Activated CD8-positive, alpha-beta T cell treated with anti-CD3 and anti-CD28 coated beads for 36 hours (primary cell): ENCODE measurements at places on chromosomes 16 and 17. TPM values are rescaled to one million over a fixed set of nuclear protein-coding genes. Genes with fewer than 3 reads are reported as not detected.

- no peak overlapping the region for H3K27ac ChIP-seq
- no peaks in the 10 kb centered on the region for H3K4me1 ChIP-seq
- H3K4me3 ChIP-seq: no peak overlapping the region
- peaks cover 6% of the 10 kb centered on the region for H3K36me3 ChIP-seq
Observed at GRCh38 chr17:32720671-32721070, 156.3 kb downstream of the MYO1D start.

- DNase-seq: no peak
- peaks cover 10% of the 10 kb centered on the region for H3K36me3 ChIP-seq
- peaks cover 6% of the 10 kb centered on the region for H3K4me1 ChIP-seq
Observed at GRCh38 chr17:35299135-35299534, 56.3 kb downstream of the SLFN5 start.

DNA sequence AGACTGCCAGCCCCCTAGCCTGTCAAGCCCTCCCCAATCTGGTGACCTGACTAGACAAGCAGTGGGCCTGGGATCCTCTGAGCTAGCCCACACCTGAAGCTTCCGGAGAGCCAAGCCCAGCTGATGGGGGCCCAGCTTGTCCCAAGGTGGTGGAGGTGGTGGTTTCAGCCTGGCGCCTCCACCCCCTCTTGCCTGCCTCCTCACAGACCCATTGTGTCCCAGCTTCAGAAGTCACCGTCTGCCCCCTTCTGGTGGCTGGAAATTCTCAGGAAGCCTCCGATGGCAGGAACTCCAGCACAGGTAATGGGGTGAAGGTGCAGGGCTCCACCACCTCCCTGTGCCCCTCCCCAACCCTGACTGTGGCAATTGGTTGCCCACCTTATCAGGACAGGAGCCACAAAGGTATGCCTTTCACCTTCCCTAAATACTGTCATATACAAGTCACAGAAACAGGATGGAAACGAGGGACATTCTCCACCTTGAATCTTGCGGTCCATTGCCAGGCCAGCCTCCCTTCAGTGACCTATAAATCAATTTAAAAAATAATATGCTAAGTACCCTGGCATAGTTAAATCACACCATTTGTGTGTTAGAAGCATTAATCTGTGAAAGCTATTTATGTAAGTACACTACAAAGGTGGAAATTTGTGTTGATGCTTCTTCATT is 66.0 kb upstream of the ZNF423 start:
- no peak overlapping the region for H3K27ac ChIP-seq
- peak; percentile 71 for DNase-seq
- no peaks in the 10 kb centered on the region for H3K4me1 ChIP-seq
- H3K4me3 ChIP-seq: no peak overlapping the region
- H3K36me3 ChIP-seq: no peaks in the 10 kb centered on the region

DNA sequence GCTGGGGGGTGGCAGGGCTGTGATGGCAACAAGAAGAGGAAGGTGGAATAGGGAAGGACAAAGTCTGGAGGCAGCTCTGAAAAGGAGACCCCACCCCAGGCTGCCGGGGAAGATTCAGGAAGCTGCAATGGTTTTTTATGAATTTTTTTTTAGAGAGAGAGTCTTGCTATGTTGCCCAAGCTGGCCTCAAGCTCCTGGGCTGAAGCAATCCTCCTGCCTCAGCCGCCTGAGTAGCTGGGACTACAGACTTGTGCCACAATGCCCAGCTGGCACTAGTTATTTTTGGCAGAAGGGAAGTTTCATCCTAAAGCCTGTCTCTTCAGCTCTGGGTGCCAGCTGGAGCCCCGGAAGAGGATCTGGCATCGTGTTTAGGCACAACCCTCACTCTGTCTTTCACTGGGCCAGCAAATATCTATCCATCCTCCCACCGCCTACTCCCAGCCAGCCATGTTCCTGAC is 1.3 kb upstream of the CES3 start:
- no peak overlapping the region for H3K4me3 ChIP-seq
- no peak overlapping the region for H3K27ac ChIP-seq
- H3K36me3 ChIP-seq: no peaks in the 10 kb centered on the region
- no peaks in the 10 kb centered on the region for H3K27me3 ChIP-seq
- H3K4me1 ChIP-seq: peaks cover 16% of the 10 kb centered on the region

- H3K27ac ChIP-seq: no peak overlapping the region
- peaks cover 55% of the 10 kb centered on the region for H3K36me3 ChIP-seq
- peaks cover 45% of the 10 kb centered on the region for H3K4me1 ChIP-seq
- no peaks in the 10 kb centered on the region for H3K27me3 ChIP-seq
Observed at GRCh38 chr17:16449121-16449570, 33.8 kb downstream of the TRPV2 start.

DNA sequence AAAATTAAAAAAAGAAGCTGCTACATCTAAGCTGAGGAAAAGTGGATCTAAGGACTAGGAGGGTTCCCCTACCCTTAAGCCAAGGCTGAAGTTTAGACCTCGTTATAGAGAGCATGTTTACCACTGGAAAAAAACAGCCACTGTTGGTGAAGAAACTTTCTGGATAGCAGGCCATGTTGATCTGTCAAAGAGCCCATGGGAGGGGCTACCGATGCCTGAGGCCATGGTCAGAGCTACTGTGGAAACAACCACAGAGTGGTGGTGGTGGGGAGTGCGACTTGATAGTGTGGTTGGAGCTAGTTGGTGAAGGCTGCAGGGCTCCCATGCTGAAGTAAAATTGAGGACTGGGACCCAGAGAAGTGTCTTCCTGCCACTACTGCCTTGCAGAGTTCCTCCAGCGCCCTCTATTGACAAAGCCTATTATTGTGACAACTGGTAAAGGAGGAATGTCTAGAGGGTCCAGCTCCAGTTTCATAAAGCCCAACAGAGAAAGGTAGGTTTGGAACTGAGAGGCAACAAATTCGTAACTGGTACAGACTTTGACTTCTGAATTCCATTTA is 12.7 kb upstream of the FAM20A start:
- H3K27me3 ChIP-seq: peaks cover 14% of the 10 kb centered on the region
- no peak overlapping the region for H3K27ac ChIP-seq
- H3K4me3 ChIP-seq: no peak overlapping the region

DNA sequence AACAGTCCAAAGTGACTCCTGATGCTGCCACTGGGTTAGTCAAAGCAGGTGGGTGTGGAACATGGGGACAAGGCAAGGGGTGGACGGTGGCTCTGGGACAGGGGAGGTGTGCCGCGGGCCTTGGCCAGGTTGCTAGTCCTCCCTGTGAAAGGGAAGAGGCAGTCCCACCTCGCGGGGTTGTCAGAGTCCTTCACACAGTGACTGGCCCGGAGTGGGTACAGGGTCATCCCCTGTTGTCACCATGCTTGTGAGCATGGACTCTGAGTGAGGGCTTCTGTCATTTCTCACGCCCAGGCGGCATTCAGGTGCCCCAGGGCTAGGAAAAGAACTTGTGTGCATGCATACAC is 3.1 kb upstream of the ZNF469 start:
- H3K36me3 ChIP-seq: no peaks in the 10 kb centered on the region
- peaks cover 15% of the 10 kb centered on the region for H3K27me3 ChIP-seq
- no peak overlapping the region for H3K4me3 ChIP-seq
- no peak overlapping the region for H3K27ac ChIP-seq
- peaks cover 4% of the 10 kb centered on the region for H3K4me1 ChIP-seq

GRCh38 chr17:15966183-15966878 is 21.4 kb downstream of the ADORA2B start:
- H3K27ac ChIP-seq: no peak overlapping the region
- H3K4me3 ChIP-seq: no peak overlapping the region
- peaks cover 26% of the 10 kb centered on the region for H3K4me1 ChIP-seq
- no peaks in the 10 kb centered on the region for H3K36me3 ChIP-seq
- H3K27me3 ChIP-seq: peaks cover 8% of the 10 kb centered on the region
- DNase-seq: no peak

GRCh38 chr17:81009136-81009535 is 17.5 kb downstream of the CHMP6 start:
- H3K4me3 ChIP-seq: no peak overlapping the region
- peaks cover 11% of the 10 kb centered on the region for H3K27me3 ChIP-seq
- H3K36me3 ChIP-seq: no peaks in the 10 kb centered on the region
- DNase-seq: no peak
- H3K4me1 ChIP-seq: peaks cover 6% of the 10 kb centered on the region

- H3K27ac ChIP-seq: no peak overlapping the region
- no peaks in the 10 kb centered on the region for H3K4me1 ChIP-seq
- H3K4me3 ChIP-seq: no peak overlapping the region
- H3K36me3 ChIP-seq: no peaks in the 10 kb centered on the region
- peaks cover 10% of the 10 kb centered on the region for H3K27me3 ChIP-seq
Observed at GRCh38 chr17:27939474-27940465, 46.6 kb upstream of the LYRM9 start.

- H3K4me3 ChIP-seq: no peak overlapping the region
- H3K27me3 ChIP-seq: no peaks in the 10 kb centered on the region
- peak; percentile 89 for DNase-seq
Observed at GRCh38 chr17:35969558-35970380, 11.5 kb downstream of the CCL16 start.

DNA sequence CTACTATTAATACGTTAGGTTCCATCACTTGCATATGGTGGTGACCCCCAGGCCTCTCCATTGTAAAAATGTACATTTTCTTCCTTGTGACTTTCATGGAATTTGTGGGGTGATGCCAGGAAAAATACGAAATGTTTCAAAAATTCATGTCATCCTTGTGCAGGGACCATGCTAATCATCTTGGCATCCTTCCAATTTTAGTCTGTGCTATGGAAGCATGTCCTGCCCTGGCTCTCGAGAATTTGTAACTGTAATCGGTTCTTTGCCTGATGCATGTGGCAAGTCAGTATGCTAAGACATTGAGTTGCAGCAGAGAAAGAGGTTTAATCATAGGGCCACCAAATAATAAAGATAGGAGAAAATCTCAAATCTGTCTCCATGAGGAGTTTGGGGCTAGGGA is 14.3 kb upstream of the GINS3 start:
- no peaks in the 10 kb centered on the region for H3K4me1 ChIP-seq
- H3K27ac ChIP-seq: no peak overlapping the region
- no peaks in the 10 kb centered on the region for H3K36me3 ChIP-seq
- peaks cover 10% of the 10 kb centered on the region for H3K27me3 ChIP-seq
- no peak overlapping the region for H3K4me3 ChIP-seq
- DNase-seq: no peak

GRCh38 chr16:48608452-48608851 is 1.5 kb downstream of the N4BP1 start:
- DNase-seq: peak; percentile 40
- peaks cover 14% of the 10 kb centered on the region for H3K36me3 ChIP-seq
- H3K4me1 ChIP-seq: peaks cover 41% of the 10 kb centered on the region
- H3K27ac ChIP-seq: peak overlapping the region; percentile 95
- no peaks in the 10 kb centered on the region for H3K27me3 ChIP-seq

DNA sequence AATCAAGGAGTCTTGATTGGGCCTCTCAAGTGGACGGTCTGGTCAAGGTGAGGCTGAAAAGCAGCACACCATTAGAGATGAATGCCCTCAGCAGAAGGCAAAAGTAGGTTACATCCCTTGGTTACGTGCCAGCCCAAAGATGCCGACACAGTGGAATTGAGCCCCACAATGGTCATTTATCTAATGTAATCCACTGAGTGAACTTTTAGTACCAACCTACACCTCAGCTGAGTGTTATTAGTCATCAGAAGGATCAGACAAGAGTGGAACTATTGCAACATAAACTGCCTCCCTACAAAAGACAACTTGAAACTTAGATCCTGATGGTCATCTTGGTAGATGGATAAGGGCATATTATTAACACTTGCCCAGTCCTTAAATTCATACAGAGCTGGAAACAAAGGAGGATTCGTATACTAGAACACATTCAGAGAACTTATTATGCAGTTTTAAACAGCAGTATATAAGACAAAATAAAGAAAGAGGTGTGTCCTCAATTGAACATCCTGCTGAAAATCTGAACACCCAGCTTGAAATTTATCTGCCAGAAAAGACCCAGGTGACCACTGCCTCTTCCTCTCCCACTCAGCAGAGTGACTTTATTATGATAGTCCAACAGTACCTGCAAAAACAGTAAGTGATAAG is 2.8 kb downstream of the DCUN1D3 start:
- DNase-seq: no peak
- H3K27me3 ChIP-seq: no peaks in the 10 kb centered on the region
- peak overlapping the region; percentile 18 for H3K27ac ChIP-seq
- peaks cover 35% of the 10 kb centered on the region for H3K36me3 ChIP-seq
- H3K4me3 ChIP-seq: peak overlapping the region; percentile 93

Gene PPP1R27
- not detected for total RNA-seq

Gene TEX14
- total RNA-seq: 0.23 TPM

Gene ZG16
- not detected for total RNA-seq

Gene KRTAP3-2
- not detected for total RNA-seq

Gene UNC13D
- 136 TPM for total RNA-seq

Gene SALL1
- total RNA-seq: not detected

Gene GTF3C1
- 55.9 TPM for total RNA-seq

Gene C17orf50
- not detected for total RNA-seq

Gene SPATA32
- 0.27 TPM for total RNA-seq

Gene TLCD2
- total RNA-seq: 0.09 TPM
